Subcutaneous preadipocyte (primary cell): ENCODE measurements at places on chromosomes 2 and 18. TPM values are rescaled to one million over a fixed set of nuclear protein-coding genes. Genes with fewer than 3 reads are reported as not detected.

The ABCA12 gene
- total RNA-seq = under 0.01 TPM in 2 replicates

The COL4A4 gene
- under 0.01 TPM in 2 replicates for total RNA-seq

The NGEF gene
- 5.9 and 6.2 TPM in 2 replicates for total RNA-seq

The PSMG2 gene
- 102 and 103 TPM in 2 replicates for total RNA-seq

The CCDC68 gene
- 1.5 and 2.0 TPM in 2 replicates for total RNA-seq

The NEU4 gene
- not detected in 2 replicates for total RNA-seq

The TNFRSF11A gene
- under 0.01 and 0.39 TPM in 2 replicates for total RNA-seq

The LONRF2 gene
- under 0.01 TPM in 2 replicates for total RNA-seq

The TMEM17 gene
- total RNA-seq = 1.1 and 1.2 TPM in 2 replicates

The LIMS4 gene
- 1.5 and 3.9 TPM in 2 replicates for total RNA-seq

The CCDC85A gene
- 0.20 and 0.73 TPM in 2 replicates for total RNA-seq

The ABCG5 gene
- total RNA-seq = not detected in 2 replicates

The ZNF2 gene
- total RNA-seq = 7.0 and 7.2 TPM in 2 replicates

The SCN9A gene
- total RNA-seq = 0.37 and 0.78 TPM in 2 replicates
